Adipocyte (in vitro differentiated cells): ENCODE measurements at places on chromosomes 13 and 19.

DNA sequence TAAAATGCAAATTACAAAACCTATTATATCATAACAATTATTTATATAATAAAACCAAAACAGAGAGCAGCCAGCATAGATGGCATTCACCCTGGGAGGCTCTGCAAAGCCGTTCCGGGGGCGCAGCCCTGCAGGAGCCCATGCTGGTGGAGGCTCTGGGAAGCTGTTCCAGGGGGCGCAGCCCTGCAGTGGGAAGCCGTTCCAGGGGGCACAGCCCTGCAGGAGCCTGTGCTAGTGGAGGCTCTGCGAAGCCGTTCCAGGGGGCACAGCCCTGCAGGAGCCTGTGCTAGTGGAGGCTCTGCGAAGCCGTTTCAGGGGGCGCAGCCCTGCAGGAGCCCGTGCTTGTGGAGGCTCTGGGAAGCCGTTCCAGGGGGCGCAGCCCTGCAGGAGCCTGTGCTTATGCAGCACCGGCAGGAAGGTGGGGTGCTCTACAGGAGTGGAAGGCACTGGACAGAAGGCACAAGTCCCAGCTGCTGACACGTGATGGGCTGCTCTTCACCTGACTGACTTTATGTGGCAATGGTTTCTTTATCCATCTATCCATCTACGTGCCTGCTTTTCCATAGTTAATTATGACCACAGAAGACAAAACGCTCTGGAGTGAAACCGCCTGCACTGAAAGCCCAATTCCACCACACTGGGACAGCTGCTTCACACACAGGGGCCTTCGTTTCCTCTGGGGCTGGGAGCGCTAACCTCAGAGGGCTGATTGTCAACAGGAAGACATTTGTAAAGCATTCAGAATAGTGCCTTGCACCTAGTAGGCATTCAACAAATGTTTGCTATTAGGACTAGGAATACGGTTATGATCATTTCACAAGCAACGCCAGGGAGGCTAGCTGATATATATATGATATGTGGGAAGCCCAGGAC is 23.7 kb downstream of the PCID2 start:
- no peak for DNase-seq

DNA sequence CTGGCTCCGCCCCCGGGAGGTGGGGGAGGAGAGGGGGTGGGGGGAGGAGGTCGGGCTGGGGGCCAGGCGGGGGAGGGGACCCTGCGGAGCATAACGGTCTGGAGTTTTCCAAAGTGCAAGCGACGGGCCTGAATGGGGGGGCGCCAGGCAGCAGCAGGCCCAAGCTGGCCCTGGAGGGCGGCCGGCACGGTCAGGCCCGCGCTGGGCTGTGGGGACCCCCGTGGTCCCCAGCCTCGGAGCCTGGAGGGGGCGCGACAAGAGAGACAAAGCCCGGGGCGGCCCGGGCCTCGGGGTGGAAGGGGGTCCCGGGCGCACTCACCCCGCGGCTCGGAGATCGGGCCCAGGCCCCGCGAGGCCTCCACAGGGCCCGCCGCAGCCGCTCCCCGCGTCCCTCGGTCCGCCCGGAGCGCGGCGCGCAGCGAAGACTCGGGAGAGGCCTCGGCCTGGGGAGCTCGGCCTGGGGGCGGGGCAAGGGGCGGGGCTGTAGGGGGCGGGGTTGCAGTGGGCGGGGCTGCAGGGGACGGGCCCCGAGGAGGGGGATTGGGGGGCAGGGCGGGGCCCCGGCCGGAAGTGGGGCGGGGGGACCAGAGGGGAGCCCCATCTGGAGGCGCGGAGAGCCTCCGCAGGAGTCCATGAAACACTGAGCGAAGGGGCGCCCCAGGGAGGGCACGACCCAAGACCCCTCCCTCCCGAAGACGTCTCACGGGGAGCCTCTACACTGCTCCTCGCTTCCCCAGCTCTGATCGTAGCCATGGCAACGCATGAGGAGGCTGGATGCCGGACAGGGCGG is 47.6 kb downstream of the PTPRS start:
- DNase-seq = peak; percentile 92

DNA sequence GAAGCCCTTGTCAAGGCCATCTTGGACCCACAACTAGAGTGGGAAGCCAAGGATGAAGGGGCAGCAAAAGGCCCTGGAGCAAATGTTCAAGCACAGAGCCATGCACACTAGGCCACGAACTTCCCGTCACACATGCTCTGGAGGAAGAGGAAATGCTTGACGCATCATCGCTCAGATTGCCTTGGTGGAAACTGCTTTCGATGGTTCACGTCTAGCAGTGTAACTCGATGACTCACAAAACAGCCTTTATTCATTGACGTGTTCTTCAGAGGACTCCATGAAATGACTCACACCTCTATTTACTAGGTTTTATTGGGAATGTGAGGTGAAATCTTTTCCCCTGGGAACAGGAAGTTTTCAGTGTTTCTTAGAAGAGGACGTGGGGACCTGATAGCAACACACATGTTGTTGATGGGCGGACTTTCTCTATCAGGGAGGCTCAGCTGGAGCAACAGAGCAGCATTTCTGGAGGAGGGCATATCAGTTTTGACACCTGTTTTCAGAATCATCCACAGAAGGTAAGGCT is 79.8 kb upstream of the FLT1 start:
- peak; percentile 58 for DNase-seq

- DNase-seq = no peak
These were observed 1439.4 kb downstream of the UQCRFS1 start for GRCh38 chr19:27773318-27774094.

GRCh38 chr13:109874484-109875454 is 88.4 kb upstream of the IRS2 start:
- peak; percentile 82 for DNase-seq
